T1000 (cell line): ENCODE measurements at places on chromosomes 1 and 21.
A peak's percentile ranks its signal among the peaks of the same experiment; 100 is the strongest.

- no peak for DNase-seq
Measured at GRCh38 chr1:37947364-37947763, 511 bp upstream of the INPP5B start.

DNA sequence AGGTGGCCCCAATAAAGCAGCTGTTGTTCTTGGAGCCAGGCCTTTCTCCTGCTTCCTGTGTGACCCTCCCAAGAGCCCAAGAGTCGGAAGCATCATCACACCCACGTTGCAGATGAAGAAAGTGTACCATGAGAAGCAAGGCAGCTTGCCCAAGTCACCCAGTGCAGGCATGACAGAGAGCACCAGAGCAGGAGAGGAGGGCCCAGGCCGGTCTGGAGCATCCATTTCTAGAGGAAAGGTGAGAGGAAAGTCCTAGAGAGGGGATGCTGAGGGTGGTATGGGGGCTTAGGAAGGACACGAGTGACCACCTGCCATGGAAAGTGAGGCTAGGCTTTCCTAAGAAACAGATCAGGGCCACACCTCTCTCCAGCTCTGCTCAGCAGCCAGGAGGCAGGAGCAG, 47.0 kb downstream of the C1orf198 start:
- no peak for DNase-seq

DNA sequence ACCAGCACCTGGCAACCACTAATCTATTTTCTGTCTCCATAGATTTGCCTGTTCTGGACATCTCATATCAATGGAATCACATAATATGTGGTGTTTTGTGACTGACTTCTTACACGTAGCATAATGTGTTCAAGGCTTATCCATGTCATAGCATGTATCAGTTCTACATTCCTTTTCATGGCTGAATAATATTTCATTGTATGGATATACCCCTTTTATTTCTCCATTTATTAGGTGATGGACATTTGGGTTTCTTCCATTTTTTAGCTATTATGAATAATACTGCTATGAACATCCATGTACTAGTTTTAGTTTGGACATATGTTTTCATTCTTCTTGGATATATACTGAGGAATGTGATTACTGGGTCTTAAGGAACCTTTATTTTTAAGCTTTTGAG, 78.0 kb upstream of the OLIG2 start:
- no peak for DNase-seq

DNA sequence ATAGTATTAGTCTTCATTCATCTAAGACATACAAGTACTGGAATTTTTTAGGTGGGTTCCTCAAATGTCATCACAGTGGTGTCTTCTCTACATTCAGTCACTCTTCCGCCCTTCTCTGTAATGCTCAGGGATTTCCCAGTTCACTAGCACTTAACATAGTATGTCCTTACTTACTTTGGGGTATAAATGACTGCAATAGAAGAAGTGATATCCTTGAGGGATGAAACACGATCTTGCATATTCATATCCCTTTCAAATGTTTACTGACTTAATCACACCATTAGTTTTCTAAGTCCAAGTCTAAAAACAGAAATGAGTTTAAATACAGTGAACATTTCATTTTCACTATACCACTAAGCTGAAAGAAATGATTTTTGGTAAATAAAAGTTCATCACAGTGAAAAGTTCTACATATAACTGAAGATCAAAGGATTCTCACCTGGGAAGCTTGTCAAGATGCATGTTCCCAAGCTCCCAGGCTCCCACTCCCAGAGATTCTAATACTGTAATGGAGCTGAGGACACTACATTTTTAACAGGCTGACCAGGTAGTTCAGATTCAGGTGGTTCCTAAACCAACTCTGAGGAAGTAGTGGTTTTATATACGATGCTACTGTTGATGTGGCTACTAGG, 29.7 kb downstream of the MRPL39 start:
- no peak for DNase-seq

- peak; percentile 46 for DNase-seq
Measured at GRCh38 chr1:220966881-220967611, 87.8 kb downstream of the HLX start.
